Posterior cingulate gyrus (tissue), 11 donors: ENCODE measurements at places on chromosomes 6 and 20.

GRCh38 chr6:105431226-105431625, 28.3 kb upstream of the PREP start:
- DNase-seq: no peak

DNA sequence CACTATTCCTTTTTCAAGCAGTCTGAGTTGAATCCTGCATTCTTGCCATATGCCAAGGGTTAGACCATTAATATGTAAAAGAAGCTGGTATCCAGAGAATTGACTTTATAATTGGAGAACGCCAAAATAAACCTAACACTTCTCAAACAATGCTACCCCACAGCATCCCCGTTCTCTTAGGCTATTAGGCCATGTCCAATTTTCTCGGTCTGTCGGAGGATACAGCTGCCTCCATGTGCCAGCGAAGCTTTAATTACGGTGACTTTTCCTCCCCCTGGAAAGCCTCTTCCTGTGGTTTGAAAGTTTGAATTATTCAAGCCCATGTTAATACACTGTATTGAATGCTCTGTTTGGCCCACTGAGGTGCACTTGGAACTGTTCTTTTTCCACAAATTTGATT, 60.5 kb downstream of the HS3ST5 start:
- no peak for DNase-seq

- DNase-seq: peak; percentile 82
These were observed 19.0 kb downstream of the DLL1 start for GRCh38 chr6:170271771-170272314.

GRCh38 chr6:122953766-122954165, 42.3 kb upstream of the CLVS2 start:
- DNase-seq: no peak

DNA sequence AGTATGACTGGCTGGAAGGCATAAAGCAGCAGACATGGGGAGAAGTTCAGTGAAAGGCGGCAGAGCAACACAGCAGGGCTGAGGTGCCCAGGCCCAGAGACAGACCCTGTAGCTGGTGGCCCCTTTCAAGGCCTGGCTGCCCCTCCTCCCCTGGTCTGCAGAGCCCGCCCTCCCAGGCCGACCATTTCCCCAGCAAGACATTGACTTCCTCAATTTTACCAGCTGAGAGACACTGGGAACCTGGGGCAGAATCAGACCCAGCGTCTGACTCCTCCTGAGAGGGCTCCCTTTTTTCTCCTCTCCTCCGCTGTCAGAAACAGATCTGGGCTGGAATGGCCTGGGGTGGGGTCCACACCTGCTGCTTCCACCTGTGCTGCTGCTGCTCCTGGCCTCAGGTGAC, at the start of gene TREML4:
TSS of gene TREML4 (plus strand) at position 254 of the 400 bp plus-strand sequence. CDS start at position 333, 79 bp downstream.
- DNase-seq: no peak
